ENCODE measurements at places on chromosomes 3 and 15.

DNA sequence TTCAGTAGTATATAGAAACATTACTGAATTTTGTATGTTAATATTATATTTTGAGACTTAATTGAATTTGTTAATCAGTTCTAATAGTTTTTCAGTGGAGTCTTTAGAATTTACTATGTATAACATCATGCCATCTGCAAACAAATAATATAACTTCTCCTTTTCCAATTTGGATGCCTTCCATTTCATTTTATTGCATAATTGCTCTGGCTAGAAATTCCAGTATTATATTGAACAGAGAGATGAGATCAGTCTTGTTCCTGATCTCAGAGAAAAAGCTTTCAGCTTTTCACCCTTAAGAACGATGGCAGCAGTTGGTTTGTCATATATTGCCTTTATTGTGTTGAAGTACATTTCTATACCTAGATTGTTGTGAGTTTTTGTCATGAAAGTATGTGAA lies 40.4 kb downstream of the OR4F15 start:
- no peak for DNase-seq

GRCh38 chr15:45113380-45113990 lies 487 bp downstream of the DUOX2 start:
- DNase-seq: no peak

DNA sequence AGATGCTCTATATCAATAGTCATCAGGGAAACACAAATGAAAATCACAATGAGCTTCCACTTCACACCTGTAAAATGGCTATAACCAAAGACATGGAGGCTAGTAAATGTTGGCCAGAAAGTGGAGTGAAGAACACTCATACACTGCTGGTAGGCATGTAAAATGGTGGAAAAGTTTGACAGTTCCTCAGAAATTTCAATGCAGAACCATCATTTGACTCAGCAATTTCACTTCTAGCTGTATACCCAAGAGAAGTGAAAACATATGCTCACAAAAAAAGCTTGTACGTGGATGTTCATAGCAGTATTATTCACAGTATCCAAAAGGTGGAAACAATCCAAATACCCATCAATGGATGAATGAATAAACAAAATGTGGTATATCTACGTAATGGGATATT lies 19.2 kb upstream of the TOP2B start:
- no peak for DNase-seq

DNA sequence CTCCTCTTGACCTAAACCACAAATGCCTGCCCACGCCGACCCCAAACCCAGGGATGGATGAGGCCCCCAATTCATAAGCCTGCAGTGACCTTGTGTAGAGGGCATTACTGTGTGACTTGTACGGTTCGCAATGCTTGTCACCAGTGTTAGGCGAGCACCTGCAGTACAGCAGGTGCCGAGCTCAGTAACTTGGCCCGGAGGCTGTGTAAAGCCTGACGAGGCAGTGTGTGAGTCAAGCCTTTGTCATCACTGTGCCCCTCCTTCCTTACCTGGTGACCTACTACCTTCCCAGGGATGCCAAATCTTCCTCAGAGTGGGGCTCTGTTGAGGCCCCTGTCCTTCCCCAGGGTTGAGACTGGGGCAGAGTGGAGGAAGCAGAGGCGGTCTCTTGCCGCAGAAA lies 37.2 kb upstream of the TMEM115 start:
- no peak for DNase-seq

GRCh38 chr3:186845756-186846155 lies 3.2 kb downstream of the ADIPOQ start:
- no peak for DNase-seq
